ENCODE measurements at places on chromosomes 5 and 9. TPM values are rescaled to one million over a fixed set of nuclear protein-coding genes. Genes with fewer than 3 reads are reported as not detected.

- peaks cover 5% of the 10 kb centered on the region for H3K4me1 ChIP-seq
- H3K36me3 ChIP-seq = no peaks in the 10 kb centered on the region
- DNase-seq = no peak
- H3K27me3 ChIP-seq = no peaks in the 10 kb centered on the region
These were observed 28.3 kb upstream of the NEURL1B start for GRCh38 chr5:172612771-172613170.

- no peaks in the 10 kb centered on the region for H3K27me3 ChIP-seq
- H3K4me1 ChIP-seq = no peaks in the 10 kb centered on the region
- no peak for DNase-seq
- H3K36me3 ChIP-seq = no peaks in the 10 kb centered on the region
- no peak overlapping the region for H3K4me3 ChIP-seq
These were observed 167.5 kb downstream of the HACD4 start for GRCh38 chr9:20863945-20864344.

DNA sequence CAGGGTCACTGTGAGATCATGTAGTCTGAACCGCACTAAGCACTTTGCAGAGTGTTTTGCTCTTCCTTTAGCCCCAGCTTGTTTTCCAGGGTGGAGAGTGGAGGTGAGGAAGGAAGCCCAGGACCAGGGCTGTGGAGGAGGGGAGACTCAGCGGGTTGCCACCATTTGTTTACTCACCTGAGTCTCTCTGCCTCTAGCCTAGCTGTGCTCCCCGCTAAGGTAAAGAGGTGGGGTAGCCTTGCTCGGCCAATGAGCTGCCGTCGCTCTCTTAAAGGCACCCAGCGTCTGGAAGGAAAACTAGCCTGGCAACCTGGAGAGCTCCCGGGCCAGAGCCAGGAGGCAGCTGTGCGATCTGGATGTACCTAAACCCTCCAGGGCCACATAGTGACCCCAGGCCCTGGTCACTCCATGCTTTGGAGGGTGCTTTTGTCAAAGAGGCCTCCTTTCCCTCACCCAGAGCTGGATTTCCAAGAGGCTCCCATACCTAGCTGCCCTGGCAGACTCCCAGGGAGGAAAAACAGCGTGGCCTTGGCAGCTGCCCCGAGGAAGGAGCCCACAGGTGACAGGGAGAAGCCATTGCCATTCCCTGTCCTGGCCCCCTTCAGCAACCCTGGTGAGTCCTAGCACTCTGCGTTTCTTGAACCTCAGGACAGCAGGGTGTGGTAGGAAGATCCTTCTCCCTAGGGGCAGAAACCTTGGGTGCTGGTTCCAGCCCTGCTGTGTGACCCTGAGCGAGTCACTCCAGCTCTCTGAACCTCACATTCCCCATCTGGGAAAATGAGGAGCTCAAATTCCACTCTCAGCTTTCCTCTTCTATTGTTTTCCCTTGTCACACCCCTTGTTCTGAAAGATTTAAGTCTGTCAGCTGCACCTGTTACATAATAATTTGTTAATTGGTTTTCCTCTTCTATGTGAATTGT, 42.4 kb upstream of the LARP1 start:
- H3K4me1 ChIP-seq = no peaks in the 10 kb centered on the region
- no peaks in the 10 kb centered on the region for H3K27me3 ChIP-seq
- no peak for DNase-seq
- no peak overlapping the region for H3K4me3 ChIP-seq
- H3K36me3 ChIP-seq = no peaks in the 10 kb centered on the region

DNA sequence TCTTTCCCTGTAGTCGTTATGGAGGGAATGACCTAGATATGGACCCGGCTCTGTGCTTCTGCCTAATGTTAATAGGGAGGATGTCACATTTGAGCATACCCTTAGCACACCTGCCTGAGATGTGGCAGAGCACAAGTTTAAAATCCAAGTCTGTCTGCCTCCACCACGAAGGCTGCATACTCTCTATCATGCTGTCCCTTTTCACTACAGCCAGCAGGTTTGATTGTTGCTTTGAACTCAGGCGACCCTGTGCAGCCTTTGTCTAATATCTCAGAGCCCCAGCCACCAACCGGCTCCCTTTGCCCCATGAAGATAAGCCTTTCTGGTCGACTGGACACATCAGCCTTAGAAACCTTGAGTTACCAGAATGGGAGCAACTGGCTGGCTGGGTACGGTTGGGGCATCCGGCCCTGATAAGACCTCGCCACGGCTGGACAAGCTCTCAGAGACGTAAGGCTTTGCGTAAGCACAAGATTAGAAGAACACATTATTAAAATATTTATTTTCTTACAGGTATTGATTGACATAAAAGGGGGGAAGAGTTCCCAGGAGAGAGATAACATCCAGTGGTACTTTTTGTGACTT, 222.0 kb upstream of the TRIM32 start:
- peak; percentile 31 for DNase-seq
- peaks cover 5% of the 10 kb centered on the region for H3K4me1 ChIP-seq
- H3K27me3 ChIP-seq = no peaks in the 10 kb centered on the region
- no peak overlapping the region for H3K27ac ChIP-seq
- H3K4me3 ChIP-seq = no peak overlapping the region
- no peaks in the 10 kb centered on the region for H3K36me3 ChIP-seq

- H3K27ac ChIP-seq = no peak overlapping the region
- no peaks in the 10 kb centered on the region for H3K27me3 ChIP-seq
- peaks cover 5% of the 10 kb centered on the region for H3K4me1 ChIP-seq
- no peak for DNase-seq
These were observed 31.1 kb upstream of the MAMDC2 start for GRCh38 chr9:70012569-70012968.

DNA sequence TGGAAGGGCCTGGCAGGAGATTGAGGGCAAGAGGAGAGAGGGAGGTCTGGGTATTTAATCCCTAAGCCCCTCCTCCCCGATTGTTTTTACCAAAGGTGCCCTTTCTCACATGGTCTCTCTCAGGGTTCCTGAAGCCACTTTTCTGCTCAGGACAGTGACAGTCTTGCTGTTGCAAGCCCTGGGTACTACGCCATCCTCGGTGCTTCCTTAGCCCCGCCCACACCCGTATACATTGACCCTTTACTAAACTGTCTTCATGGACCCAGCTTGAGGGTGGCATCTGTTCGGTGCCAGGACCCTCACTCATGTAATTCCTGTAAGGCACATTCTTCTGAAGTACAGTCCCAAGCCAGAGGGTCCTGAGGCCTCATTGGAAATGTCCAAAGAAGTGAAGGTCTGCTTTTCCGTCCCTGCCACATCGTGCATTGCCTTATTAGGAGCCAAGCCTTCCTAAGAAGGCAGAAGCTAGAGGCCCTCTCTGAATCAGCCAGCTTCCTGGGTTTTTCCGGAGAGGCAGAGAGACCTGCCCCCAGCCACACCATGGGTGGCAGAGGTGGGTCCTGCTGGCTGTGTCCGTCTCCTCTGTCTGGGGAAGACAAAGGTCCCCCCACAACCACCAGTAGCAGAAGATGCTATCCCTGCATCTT, 1.9 kb upstream of the SH3PXD2B start:
- H3K4me1 ChIP-seq = peaks cover 18% of the 10 kb centered on the region
- DNase-seq = no peak
- H3K4me3 ChIP-seq = no peak overlapping the region
- H3K36me3 ChIP-seq = no peaks in the 10 kb centered on the region
- peak overlapping the region; percentile 34 for H3K27ac ChIP-seq

GRCh38 chr5:107736638-107737037, 65.9 kb upstream of the EFNA5 start:
- no peaks in the 10 kb centered on the region for H3K4me1 ChIP-seq
- DNase-seq = no peak
- H3K4me3 ChIP-seq = no peak overlapping the region
- H3K36me3 ChIP-seq = no peaks in the 10 kb centered on the region
- H3K27me3 ChIP-seq = no peaks in the 10 kb centered on the region
- H3K27ac ChIP-seq = no peak overlapping the region

DNA sequence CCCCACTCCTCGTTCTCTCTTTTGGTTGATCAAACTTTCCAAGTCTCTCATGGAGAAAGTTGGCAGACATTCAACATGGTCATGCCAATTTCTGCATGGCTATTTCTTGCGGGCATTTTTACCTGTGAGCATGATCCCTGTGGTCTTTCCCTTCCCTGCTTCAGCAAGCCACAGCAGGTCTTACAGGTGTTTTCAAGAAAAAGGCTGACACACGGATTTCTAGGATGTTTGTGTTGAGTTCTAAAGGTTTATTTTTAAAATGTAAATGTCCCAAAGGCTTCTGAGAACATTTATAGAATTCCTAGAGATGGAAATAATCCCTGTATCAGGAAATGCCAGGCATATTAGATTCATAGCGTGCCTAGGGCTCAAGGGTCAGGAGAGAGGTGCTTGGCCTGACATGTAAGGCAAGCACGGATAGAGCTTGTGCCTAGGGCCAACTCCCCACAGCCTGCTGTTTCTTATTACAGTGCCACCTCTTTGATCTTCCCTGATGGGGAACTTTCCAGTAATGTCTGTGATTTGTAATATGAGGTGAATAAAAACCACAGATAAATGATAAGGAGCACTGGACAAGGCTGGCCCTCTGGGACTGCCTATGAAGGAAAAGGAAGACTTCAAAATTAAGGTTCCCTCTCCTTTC, 79.8 kb downstream of the MUSK start:
- no peaks in the 10 kb centered on the region for H3K36me3 ChIP-seq
- no peak for DNase-seq
- no peak overlapping the region for H3K4me3 ChIP-seq
- no peaks in the 10 kb centered on the region for H3K27me3 ChIP-seq
- H3K27ac ChIP-seq = no peak overlapping the region
- peaks cover 11% of the 10 kb centered on the region for H3K4me1 ChIP-seq

GRCh38 chr5:37886242-37886905, 46.5 kb upstream of the GDNF start:
- no peak overlapping the region for H3K4me3 ChIP-seq
- H3K27me3 ChIP-seq = no peaks in the 10 kb centered on the region
- H3K27ac ChIP-seq = no peak overlapping the region
- DNase-seq = peak; percentile 62
- H3K36me3 ChIP-seq = no peaks in the 10 kb centered on the region

DNA sequence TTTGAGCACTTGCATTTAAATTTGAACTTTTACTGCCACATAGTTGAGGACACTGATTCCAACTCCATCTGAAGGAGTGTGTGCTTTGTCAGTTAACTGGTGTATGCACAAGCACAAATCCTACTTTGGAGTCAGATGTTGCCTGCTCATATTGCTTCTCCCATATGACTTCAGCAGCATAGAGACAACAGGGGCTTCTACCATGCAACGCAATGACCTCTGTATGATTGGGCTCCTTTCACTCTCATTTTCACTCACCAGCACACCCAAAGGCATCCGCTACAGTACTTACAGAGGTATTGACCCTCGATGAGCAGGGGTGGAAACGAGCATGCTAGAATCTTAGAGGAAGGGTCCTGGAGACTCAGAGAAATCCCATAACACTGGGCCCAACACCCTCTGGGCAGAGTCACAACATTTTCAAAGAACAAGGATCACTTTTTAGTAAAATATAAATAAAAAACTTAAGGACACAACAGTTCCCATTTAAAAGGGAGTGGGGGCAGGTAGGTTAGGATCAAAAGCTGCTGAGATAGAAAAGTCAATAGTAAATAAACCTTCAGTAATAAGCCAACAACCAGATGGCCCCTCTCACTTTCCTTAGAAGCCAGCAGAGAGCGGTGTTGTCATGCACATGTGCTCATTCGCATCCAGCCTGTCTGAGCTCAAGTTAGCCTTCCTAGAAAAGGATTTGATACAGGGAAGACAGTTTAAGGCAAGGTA, 203.8 kb downstream of the SNCAIP start:
- no peaks in the 10 kb centered on the region for H3K27me3 ChIP-seq
- no peak overlapping the region for H3K27ac ChIP-seq
- peak; percentile 63 for DNase-seq
- peaks cover 2% of the 10 kb centered on the region for H3K4me1 ChIP-seq
- no peak overlapping the region for H3K4me3 ChIP-seq

DNA sequence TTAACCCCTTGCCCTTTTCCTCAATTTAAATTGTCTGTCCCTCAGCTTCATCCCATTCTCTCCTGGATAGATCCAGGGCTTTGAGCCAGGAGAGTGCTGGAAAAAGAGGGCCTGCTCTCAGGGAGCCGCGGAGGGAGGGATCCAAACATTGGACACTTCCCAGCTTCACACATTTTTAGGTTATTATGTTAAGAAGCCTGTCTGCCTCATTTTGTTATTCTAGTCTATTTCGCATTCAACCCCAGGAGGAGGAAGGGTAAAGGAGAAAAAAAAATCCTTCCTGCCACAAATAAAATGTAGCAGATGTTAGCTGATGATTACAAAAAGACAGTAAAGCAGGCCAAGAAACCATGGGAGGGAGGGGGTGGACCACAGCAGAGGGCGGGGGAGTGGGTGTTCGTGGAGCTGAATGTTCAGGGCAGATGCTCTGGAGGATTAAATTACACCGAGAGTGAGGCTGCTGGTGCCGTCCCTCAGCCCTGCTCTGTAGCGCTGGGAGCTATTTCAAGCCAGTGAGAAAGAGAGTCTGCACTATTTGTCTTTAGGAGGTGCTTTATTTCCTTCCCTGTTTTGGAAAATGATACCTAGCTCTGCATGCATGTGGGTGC, 60.6 kb upstream of the ZFR start:
- DNase-seq = peak; percentile 52
- no peaks in the 10 kb centered on the region for H3K27me3 ChIP-seq

GRCh38 chr5:101418713-101419118, 515.6 kb upstream of the ST8SIA4 start:
- H3K27me3 ChIP-seq = no peaks in the 10 kb centered on the region
- no peaks in the 10 kb centered on the region for H3K4me1 ChIP-seq
- no peaks in the 10 kb centered on the region for H3K36me3 ChIP-seq
- no peak overlapping the region for H3K27ac ChIP-seq

- no peak overlapping the region for H3K27ac ChIP-seq
- H3K36me3 ChIP-seq = no peaks in the 10 kb centered on the region
- H3K27me3 ChIP-seq = peaks cover 11% of the 10 kb centered on the region
- no peak for DNase-seq
- H3K4me3 ChIP-seq = no peak overlapping the region
- peaks cover 8% of the 10 kb centered on the region for H3K4me1 ChIP-seq
These were observed 607 bp downstream of the BARX1 start for GRCh38 chr9:93954434-93955061.

DNA sequence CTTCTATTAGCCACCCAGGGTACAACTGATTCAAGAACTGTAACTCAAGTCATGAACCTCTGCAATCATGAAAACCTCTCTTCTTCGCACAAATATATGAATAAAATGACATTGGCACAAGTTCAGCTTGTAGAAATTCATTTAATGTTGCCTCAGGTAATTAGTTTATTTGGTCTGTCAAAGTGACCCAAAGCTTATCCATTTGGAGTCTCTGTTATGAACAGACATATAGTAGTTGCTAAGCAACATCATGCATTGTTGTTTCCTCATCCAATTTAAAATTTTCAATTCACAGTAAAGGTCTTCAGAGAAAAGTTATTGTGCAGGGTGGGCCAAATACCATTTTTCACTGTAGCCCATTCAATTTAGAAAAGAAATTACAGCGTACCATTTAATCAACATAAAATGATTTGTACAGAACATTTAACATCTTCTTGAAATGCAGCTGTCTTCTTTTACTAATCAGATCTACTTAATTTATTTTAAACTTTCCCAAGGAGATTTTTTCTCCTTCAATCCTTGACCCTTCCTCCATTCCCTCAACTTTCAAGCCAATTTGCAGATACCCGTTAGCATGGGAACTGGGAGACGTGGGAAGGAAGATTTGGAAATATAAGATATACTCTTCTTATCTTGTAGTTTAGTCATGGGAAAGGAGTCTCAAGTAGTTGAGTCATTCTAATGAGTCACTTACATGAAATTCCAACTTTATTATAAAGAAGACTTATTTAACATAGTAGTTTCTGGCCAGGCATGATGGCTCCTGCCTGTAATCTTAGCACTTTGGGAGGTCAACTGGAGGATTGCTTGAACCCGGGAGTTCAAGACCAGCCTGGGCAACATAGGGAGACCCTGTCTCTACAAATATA, 231.3 kb downstream of the ATPSCKMT start:
- DNase-seq = no peak

Gene SPATA31A3
- total RNA-seq = not detected

Gene TMEM252
- not detected for total RNA-seq

Gene CENPK
- 1.0 TPM for total RNA-seq

Gene PCDHB10
- 2.7 TPM for total RNA-seq
